ENCODE measurements at places on chromosomes 3 and 15.

- ATAC-seq: no peak
Observed at GRCh38 chr3:88936831-88937230, 170.6 kb upstream of the EPHA3 start.

GRCh38 chr3:24943961-24944360 is 449.3 kb upstream of the THRB start:
- no peak for ATAC-seq

- ATAC-seq: no peak
Observed at GRCh38 chr15:101022306-101022705, 103.1 kb downstream of the LRRK1 start.

DNA sequence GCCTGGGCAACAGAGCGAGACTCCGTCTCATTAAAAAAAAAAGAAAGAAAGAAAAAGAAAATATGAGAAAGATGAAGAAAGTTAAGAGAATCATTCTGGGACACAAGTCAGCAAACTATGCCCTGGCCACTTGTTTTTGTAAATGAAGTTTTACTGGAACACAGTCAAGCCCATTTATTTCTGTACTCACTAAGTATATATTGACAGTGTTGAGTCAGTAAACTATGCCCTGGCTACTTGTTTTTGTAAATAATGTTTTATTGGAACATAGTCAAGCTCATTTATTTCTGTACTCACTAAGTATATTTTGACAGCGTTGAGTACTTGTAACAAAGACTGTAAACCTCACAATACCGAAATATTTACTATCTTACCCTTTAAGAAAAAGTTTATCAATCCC is 42.2 kb upstream of the SIN3A start:
- no peak for ATAC-seq

GRCh38 chr15:25477816-25478215 is 39.0 kb upstream of the UBE3A start:
- no peak for ATAC-seq

Data from esophagus mucosa (tissue), 1 donor.